ENCODE measurements at places on chromosomes 3 and 15.

GRCh38 chr15:31330111-31330785, 3.6 kb downstream of the KLF13 start:
- DNase-seq, result no peak

GRCh38 chr15:88872106-88872505, 23.2 kb downstream of the HAPLN3 start:
- DNase-seq, result no peak

GRCh38 chr15:55999658-56000057, 6.2 kb upstream of the NEDD4 start:
- DNase-seq, result no peak

GRCh38 chr3:134318166-134318565, 56.1 kb downstream of the AMOTL2 start:
- DNase-seq, result no peak

DNA sequence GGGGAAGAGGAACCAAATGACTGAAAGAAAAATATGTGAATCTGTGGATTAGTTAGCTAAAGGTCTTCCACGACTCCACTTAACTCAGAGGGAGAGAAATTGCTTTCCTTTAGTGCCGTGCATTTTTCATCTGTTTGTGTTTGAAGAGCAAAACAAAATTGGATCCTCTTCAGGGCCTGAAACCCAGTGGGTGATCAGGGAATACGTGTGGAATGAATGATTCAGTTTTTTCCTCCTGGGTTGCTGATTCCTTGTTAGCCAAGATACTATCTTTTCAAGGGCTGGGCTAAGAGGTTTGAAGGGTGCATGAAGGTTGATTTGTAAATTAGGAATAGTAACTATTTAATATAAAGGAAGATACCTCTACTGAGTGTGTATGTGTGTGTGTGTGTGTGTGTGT, 61.0 kb downstream of the TPRG1 start:
- no peak for DNase-seq

GRCh38 chr3:129708328-129708861, 101.9 kb upstream of the PLXND1 start:
- DNase-seq, result no peak

GRCh38 chr3:14938954-14939353, 8.4 kb upstream of the NR2C2 start:
- DNase-seq, result no peak

DNA sequence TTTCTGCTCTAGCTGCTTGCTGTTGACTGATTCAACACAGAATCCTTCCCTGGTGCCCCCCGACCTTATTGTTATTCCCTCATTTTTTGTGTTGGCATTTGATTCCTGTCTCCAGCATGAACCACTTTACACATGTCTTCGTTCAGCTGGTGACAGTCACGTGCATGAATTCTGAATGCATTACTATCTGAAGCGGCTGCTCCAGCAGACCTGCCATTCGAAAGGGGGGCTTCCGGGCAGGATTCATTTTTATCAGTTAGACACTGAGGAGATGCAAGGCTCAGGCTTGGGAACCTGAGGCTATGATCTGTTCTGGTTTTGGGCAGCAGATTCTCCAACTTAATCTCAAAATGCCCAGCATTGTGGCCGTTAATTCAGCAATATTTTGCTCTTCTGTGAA, 336.2 kb downstream of the EPHB1 start:
- no peak for DNase-seq

GRCh38 chr15:60656041-60656440, 177.1 kb upstream of the ICE2 start:
- DNase-seq, result no peak

DNA sequence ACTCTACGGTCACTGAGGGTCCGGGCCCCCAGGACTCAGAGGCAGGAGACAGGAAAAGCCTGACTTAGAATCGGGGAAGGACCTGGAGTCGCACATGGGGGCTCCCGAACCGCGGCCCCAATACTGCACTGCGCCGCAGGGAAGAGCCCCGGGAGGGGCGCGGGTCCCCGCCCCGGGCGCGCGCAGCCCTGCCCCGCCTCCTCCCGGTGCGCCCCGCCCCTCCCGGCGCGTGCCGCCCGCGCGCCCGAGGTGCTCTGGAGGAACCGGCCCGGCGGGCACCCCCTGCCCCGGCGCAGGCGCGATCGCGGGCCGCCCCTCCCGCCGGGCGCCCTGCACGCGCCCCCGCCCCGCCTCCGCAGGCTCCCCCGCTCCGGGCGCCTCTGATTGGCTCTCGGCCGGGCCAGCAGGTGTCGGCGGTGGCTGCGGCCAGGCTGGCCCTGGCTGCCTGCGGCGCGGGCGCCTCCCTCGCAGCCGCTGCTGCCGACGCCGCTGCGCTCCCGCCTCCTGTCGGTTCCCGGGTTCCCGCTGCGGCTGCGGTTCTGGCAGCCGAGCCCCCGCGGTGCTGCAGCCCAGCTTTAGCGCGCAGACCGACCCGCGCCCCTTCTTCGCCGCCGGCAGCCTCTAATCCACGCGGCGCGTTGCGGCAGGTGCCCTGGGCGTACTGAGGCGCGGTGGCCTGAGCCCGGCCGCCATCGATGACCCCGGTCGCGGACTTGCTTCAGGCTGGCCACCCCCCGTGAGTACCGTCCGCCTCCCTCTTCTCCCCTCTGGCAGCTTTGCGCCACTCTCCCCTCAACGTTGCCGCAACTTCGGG, at the start of gene MYRIP:
MYRIP (plus strand) TSS at position 429 of the 814 bp plus-strand sequence. CDS start 91,208 bp downstream, outside the sequence.
- DNase-seq, result peak; percentile 28

DNA sequence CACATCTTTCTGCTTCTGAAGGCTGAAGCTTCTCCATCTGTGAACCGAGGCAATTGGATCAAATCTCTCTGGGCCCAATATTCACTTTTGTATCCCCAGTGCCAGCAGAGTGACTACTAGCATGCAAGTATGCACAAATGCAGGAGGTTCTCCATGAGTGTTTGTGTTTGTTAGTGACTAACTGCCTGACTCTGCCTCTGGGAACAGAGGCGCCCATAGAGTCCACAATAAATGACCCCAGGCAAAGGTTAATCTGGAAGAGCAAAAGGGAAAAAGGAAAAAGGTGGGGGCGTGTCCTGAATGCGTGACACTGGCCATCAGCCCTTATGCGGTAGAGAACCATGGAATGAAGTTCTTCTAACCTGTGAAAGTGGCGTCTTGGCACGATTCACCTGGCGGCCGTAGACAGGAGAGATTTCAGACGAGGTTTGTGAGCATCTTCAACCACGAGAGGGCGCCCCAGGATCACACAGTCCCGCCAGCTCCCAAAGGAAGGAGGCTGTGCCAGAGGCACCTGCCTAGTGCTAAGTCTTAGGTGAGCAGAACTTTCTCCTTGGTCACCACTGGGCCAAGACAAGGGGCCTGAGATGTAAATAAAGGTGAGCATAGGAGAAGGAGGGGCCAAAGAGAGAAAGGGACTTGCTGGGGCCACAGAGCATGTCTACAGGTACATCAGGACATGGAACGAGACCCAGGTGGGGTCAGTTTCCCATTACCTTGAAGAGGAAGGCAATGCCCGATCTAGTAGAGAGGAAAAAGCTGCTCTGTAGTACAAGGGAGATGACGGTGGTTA, 44.2 kb downstream of the RBPMS2 start:
- peak; percentile 88 for DNase-seq

GRCh38 chr3:135243616-135244015, 448.6 kb downstream of the EPHB1 start:
- DNase-seq, result no peak

GRCh38 chr15:79370716-79371115, 59.8 kb downstream of the TMED3 start:
- no peak for DNase-seq

- peak; percentile 60 for DNase-seq
These were observed 53.0 kb upstream of the GSK3B start for GRCh38 chr3:120147072-120147871.

DNA sequence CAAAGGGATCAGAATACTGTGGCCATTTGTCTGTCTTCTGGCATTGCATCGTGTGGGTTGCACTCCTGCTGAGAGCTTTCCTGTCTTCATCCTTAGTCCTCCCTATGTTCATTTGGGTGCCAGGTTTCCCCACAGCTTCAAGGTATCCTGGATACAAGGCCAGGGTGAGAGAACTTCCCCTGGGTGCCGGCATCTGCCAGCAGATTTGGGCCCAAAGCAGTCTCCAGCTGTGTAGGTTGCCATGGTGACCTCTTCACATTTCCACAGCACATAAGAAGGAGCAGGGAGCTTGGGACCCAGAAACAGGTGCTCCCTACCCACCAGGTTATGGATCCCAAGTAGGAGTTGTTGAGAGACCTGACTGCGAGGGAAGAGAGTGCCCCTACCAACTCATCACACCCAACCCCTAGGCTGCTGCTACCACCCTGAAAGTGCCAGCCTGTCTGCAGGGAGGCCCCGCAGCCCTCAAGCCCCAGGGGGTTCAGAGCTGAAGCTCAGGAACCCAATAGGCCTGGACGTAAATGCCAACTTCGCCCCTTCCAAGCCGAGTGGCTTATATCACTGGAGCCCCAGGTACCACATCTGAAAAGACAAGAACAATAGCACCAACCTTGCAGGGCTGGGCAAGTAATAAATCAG, 19.9 kb downstream of the TTC21A start:
- no peak for DNase-seq

DNA sequence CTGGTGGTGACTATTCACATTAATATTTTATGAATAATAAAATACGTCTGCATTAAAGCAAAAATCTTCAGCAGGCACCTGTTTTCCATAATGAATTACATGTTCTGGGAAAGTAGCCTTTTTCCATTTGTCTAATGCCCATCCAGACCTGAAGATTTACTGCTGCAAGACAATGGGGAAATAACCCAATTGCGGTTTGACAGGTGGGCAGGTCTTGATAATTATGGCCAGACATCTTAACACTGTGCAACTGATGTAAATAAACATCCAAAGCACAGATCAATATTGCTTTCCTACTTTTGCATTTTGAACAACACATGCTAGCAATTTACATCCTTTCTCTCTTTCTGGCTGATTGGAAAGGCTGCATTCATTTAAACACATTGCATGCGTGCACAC, 173.9 kb downstream of the MEIS2 start:
- DNase-seq, result no peak

- no peak for DNase-seq
These were observed 61.1 kb upstream of the TMCO5A start for GRCh38 chr15:37873336-37873735.

DNA sequence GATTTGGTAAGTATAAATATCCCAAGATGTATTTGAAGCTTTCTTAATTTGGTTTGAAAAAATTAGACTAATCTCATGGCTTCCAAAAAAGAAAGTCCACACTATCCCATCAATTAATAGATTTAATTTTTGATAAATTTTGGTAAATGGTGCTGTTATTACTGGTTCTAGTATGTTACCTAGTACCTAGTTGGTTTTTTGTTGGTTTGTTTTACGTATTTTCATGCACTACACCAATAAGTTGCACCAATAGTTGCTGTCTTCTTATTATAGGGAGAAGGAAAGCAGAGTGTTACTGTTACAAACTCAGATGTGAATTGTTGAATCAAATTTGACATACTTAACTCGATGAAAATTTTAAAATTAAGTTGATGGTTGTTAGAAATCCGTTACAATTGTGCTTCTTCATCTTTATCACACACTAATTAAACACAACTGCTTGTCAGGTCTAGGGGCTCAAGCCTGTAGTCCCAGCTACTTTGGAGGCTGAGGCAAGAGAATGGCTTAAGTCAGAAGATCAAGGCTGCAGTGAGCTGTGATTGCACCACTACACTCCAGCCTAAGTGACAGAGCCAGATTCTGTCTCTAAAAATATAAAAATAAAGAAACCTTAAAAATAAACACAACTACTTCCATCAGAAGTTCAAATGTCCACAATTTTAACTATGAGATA, 23.1 kb upstream of the MBNL1 start:
- DNase-seq, result no peak

- DNase-seq, result no peak
These were observed 45.1 kb downstream of the TNIK start for GRCh38 chr3:171415070-171415469.

GRCh38 chr3:33171580-33171979, 47.0 kb downstream of the SUSD5 start:
- no peak for DNase-seq

DNA sequence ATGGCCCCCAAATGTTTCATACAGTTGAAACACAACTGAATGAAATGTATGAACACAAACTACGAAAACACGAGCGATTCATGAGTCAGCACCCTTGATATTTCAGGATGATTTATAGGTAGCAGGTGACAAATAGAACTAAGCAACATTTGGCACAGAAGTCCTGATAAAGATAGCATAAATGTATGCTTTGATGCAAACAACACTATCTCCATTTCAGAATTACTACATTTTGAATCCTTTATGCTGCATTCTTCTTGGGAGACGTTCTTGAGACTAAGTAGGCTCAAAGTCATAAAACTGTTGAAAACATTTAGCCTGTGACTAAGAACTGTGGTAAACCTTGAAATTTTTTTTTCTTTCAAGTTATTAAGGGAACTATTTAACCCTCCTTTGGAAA, 200.3 kb upstream of the ICE2 start:
- DNase-seq, result no peak

- DNase-seq, result no peak
These were observed 18.8 kb upstream of the CFAP161 start for GRCh38 chr15:81115054-81115939.

- no peak for DNase-seq
These were observed 252.7 kb downstream of the EPHA3 start for GRCh38 chr3:89360156-89360555.

- DNase-seq, result peak; percentile 45
These were observed 35.4 kb downstream of the PXYLP1 start for GRCh38 chr3:141266797-141267555.

DNA sequence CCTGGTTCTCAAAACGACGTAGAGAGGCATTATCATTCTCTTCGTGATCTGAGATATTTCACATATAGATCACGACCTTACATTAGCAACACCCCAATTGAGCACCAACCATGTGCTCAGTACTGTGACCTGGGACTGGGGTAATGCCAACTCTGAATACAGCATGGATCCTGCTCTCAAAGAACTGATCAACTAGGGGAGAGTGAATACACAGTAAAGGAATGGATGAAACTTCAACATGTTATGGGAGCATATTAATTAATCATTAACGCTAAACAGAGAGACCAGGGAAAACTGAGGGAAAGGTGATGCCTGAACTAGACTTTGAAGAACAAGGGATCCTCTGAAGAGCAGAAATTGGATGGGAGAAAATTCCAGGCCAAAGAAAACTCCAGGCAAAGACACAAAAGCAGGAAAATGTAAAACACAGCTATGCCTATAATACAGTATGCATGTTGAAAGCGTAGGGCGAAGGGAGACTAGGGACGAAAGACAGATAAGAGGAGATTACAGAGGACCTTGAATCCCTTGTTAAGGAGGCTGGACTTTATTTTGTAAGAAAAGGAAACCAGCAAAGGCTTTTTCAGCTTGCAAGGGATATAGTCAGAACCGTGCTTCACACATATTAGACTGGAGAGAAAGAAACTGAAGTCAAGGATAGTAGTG, 105.7 kb downstream of the ANO10 start:
- no peak for DNase-seq

DNA sequence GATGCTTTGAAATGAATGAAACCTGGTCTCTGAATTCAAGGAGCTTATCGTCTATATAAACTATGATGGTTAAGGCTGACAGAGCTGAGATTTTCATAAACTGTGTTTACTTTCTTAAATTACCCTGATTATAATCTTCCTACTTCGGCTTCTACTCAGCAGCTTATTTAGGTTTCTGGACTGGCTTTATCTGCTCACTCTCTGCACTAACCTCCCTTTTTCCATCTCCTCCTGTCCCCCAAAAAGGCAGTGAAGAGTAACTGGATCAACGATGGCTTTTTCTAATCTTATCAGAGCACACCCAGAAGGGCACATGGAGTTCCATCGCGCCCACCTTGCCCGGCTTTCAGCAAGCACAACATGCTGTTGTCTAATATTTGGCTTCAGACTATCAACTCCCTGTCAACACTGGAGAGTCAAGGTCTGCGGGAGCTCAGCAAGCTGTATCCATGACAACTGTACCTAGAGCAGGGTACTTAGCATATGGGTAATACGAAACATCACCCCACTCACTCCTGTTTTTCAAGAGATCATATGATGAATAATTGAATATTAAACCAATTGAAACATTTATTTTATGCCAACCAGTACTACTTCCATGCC, 417.3 kb downstream of the GABRB3 start:
- no peak for DNase-seq

Data from GM12865 (cell line).